ENCODE measurements at places on chromosomes 12 and 14.
A peak's percentile ranks its signal among the peaks of the same experiment; 100 is the strongest.

GRCh38 chr12:25422241-25422640 is 130.8 kb downstream of the LMNTD1 start:
- no peak for DNase-seq

DNA sequence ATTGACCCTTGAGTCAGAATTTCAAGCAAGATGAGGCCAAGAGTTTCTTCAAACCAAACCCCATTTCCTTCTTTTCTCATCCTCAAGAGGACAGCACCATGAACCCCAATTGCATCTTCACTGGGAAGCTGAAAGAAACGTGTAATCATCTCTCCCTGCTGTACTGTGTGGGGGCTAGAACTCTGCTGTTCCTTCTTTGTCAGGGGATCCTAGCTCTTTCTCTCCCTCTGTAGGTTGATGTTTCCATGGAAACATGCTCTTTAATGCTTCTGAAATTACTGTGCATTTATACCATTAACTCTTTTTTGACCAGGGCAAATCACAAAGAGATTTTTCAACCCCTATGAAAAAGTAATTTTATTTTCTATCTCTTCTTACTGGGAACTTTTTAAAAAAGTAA is 295.1 kb downstream of the GRIN2B start:
- no peak for DNase-seq

- DNase-seq = no peak
These were observed 1022.7 kb downstream of the TMEM121 start for GRCh38 chr14:106549064-106549463.

GRCh38 chr14:52922656-52923055 is 28.2 kb downstream of the FERMT2 start:
- no peak for DNase-seq

DNA sequence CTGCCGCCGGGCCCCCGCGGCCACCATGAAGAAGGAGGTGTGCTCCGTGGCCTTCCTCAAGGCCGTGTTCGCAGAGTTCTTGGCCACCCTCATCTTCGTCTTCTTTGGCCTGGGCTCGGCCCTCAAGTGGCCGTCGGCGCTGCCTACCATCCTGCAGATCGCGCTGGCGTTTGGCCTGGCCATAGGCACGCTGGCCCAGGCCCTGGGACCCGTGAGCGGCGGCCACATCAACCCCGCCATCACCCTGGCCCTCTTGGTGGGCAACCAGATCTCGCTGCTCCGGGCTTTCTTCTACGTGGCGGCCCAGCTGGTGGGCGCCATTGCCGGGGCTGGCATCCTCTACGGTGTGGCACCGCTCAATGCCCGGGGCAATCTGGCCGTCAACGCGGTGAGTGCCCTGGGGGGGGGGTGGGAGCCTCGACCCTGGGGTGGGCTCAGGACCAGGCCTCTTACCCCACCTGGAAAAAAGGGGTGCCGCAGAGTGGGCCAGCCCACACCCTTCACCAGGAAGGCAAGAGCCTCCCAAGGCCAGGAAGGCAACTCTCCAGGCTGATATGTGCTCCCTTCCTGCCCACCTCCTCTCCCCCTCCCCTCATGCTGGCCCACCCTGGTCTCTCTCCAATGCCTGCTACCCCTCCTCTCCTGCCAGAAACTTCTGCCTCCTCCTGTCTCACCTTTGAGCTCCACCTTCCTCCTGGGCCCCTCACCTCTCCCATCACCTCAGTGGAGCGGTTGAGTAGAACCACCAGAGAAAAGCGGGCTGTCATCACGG is 507 bp downstream of the AQP5 start:
- DNase-seq = no peak

DNA sequence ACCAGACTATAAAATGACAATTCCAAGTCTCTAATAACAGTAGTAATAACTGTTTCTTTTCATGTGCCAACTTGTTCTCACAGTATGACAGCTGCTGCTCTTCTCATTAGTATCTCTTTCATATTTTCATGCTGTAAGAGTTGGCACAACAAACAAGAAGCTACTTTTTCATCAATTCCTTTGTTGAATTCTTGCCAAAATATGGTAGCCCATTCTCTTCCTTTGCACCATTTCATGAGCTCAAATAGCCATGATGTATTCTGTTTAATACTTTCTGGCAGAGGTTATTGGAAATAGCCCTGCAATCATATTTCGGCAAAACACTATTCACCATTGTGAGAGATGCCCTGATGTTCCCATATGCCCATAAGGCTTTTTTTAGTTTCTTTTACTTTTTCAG is 1100.7 kb downstream of the TRHDE start:
- no peak for DNase-seq

DNA sequence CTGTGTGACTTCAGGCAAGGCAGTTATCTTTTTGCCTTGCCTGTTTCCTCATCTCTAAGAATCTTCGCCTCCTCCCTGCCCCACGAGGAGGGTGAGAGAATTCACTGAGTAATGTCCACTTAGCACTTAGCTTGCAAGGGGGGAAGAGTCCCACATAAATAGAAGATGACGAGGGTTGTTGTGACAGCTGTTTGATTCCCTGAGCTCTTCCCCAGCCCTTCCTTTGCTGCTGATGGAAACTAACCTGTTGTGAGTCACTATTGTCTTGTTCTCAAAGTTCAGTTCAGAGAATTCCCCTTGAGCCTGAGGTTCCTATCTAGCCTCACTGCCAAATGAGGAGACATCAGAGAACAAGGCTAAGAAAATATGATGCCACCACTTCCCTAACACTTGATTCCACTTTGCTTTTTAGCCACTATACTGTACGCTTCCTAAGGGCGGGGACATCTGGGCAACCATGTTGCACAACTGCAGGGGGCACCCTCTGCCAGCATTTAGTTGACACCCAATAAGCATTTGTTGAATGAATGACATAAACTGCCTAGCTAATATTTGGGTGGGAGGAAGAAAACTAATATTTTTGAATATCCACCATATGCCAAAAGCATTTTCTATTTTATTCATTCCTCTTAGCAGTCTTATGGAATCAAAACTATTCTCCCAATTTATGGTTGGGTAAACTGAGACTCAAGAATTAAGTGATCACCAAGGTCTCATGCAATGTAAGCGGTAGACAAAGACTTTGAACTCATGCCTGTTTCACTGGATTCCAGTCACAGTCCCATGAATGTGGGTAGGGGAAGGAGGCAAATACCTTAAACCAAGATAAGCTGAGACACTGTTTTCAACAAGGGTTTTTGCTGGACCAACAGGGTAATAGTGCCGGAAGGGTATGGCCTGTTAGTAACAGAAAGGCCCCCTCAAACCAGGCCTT is 77.6 kb downstream of the ZFP36L1 start:
- no peak for DNase-seq

GRCh38 chr14:79924551-79924950 is 286.8 kb downstream of the DIO2 start:
- no peak for DNase-seq

GRCh38 chr14:22319526-22320361 is 269.3 kb downstream of the DAD1 start:
- no peak for DNase-seq

DNA sequence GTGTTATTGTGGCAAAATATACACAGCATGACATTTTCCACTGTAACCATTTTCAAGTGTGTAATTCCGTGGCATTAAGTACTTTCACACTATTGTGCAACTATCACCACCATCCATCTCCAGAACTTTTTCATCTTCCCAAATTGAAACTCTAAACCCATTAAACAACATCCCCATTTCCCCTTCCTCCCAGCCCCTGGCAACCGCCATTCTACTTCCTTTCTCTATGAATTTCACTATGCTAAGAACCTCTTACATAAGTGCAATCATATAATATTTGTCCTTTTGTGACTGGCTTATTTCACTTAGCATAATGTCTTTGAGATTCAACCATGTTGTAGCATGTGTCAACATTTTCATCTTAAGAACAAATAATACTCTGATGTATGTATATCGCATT is 67.8 kb upstream of the PYGL start:
- no peak for DNase-seq

DNA sequence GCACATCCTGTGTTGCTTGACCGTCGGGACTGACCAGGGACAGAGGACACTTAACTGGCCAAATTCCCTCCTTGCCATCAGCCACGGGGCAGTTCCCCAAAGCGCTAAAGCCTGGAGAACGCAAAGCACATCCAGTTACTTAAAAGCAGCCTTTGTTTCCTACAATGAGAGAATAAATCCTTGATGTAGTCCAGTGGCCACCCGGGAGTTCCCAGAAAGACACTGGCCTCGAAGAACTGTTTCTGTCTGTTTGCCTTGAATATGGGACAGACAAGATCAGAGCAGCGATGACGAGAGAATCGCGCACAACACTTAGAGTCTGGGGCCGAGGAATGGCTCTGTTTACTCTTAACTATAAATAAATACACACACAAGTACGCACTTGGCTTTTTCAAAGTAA is 102.2 kb downstream of the TNFAIP2 start:
- DNase-seq = no peak

DNA sequence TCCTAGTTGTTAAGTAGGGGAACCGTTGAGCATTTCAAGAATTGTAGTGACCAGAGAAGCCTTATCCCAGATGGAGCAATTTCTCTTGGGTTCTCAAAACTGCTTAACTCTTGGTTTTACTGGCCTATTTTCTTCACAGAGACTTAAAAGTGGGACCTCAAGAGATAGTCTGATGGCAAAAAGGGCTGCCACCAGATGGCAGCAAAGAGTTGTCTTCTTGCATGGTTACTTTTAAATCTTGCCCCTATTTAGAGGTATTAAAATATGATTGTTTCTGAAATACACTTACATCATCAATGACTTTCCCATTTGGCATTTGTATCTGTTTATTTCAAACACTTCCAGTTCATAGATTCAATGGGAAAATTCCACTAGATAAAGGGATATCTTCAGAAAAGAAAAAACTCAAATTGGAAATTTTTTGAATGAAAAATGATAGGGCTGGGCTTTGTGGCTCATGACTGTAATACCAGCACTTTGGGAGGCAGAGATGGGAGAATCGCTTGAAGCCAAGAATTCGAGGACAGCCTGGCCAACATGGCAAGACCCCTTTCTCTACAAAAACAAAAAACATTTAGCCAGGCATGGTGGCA is 69.9 kb upstream of the CNTN1 start:
- DNase-seq = no peak

- peak; percentile 80 for DNase-seq
These were observed at the start of gene ACYP1 for GRCh38 chr14:75063491-75064204. ACYP1 (minus strand) TSS chr14:75064024; CDS start chr14:75063553, 471 bp downstream.

- no peak for DNase-seq
These were observed 170.5 kb upstream of the GARIN2 start for GRCh38 chr14:67018720-67019119.

DNA sequence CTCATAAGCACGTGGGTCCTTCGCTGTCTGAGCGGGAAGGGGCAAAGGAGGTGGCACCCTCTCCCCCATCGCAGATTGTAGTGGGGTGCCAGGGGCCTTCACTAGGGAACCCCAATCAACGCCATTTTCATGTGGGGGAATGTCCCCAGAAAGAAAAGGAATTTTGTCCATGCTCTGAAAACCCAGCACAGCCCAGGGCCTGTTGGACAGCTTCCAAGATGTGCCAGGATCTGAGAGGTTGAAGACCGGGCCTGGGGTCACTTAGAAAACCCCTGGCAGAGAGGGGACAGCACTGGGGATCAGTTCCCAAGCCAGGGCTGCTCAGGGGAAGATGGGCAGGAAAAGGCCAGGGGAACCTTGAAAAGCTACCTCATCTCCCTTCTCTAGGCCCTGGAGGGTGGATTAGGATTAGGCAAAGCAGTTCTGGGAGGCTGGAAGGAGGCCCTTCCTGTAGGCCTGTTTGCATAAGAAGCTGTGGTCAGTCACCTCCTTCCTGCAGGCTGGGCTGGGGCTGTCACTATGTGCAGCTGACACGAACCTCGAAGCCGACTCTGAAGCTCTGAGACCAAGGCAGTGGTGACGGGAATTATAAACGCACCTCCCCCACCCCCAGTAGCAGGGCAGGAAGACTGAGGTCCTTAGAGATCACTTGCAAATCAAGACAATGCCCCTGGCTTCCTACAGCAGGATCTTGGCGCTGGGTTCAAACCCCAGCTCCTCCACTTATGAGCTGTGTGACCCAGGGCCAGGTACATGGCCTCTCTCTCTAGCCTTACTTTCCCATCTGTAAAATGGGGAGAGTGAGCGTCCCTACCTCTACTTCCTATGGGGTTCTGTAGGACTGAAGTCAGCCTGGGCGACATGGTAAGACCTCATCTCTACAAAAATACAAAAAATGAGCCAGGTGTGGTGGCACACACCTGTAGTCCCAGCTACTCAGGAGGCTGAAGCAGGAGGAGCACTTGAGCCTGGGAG is 29.0 kb downstream of the TESC start:
- DNase-seq = no peak

Measured in activated CD8-positive, alpha-beta memory T cell treated with anti-CD3 and anti-CD28 coated beads for 4 hours (primary cell).